ENCODE measurements at places on chromosomes 7 and 10.

DNA sequence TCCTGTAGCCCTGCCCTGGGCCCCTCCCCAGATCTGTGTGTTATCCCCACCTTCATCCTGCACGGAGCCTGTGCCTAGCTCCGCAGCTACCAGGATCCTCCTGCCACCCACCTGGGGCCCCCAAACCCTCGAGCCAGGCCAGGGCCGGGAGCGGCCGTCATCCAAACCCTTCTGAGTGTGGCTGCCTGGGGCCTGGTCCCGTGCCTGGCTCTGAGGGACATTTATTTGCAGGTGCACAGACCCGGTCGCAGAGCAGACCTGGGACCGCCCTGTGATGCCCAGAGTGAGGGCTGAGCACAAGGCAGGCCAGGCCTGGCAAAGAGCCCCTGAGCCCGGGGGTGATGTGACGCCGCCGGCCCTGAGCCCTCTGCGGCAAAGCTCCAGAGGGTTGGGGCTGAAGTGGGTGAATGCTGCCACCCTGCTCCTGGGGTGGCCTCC is 27.4 kb upstream of the INPP5A start:
- DNase-seq = no peak

DNA sequence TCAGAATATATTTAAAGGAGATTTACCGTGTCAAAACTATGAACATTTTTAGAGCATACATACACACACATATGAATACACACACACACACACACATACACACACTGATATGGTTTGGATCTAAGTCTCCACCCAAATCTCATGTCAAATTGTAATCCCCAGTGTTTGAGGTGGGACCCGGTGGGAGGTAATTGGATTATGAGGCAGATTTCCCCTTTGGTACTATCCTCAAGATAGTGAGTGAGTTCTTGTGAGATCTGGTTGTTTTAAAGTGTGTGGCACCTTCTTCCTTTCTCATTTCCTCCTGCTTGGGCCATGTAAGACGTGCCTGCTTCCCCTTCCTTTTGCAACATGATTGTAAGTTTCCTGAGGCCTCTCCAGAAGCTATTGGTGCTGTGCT is 515.0 kb upstream of the ZMIZ1 start:
- DNase-seq = no peak

DNA sequence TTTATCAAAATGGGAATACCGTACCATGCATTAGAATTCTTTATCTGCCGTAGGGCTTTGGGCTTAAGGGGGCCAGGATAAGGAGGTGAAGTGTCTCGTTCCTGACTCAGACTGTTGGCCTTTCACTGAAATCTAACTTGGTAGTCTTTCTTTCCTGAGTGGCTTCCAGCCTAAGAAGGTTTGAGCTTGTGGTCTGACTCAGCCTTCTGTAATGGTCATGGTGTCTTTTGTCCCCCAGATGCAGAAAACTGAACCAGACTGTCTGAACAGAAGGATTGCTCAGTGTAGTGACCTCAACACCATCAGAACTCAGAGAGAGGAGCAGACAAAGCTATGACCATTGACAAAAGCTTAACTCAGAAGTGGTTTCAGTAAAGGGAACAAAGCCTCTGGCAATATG is 39.5 kb downstream of the WNT2 start:
- DNase-seq = no peak

DNA sequence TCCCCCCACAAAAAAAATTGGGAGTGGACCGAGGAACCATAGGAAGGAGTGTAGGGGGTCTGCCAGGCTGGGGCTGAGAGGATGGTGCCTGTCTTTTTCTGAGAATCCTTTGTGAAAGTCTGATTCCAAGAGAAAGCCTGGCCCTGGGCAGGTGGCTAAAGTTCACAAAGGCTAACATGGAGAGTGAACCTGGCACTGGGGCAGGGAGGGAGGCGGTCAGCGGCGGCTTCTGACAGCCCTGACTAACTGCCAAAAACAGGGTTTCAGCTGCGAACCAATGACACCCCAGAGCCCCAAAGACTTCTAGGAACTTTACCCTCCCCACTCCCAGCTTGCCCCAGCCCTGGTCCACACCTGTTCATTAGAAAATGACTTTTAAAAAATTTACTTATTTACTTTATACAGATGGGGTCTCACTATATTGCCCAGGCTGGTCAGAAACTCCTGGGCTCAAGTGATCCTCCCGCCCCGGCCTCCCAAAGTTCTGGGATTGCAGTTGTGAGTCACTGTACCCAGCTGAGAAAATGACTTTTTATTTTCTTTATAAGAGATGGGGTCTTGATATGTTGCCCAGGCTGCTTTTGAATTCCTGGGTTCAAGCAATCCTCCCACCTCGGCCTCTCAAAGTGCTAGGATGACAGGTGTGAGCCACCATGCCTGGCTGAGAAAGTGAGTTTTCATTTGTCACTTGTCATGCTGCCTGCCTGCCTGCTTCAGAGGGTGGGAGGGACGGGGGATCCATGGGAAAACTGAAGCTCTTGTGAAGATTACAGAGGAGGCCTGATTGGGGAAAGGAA is 61.0 kb upstream of the DUSP5 start:
- DNase-seq = peak; percentile 6

- no peak for DNase-seq
Observed at GRCh38 chr10:76973091-76974016, 664.3 kb downstream of the KCNMA1 start.
